ENCODE measurements at places on chromosomes 3 and 15.

- DNase-seq = peak; percentile 52
Measured at GRCh38 chr3:53219895-53220483, 35.8 kb downstream of the TKT start.

DNA sequence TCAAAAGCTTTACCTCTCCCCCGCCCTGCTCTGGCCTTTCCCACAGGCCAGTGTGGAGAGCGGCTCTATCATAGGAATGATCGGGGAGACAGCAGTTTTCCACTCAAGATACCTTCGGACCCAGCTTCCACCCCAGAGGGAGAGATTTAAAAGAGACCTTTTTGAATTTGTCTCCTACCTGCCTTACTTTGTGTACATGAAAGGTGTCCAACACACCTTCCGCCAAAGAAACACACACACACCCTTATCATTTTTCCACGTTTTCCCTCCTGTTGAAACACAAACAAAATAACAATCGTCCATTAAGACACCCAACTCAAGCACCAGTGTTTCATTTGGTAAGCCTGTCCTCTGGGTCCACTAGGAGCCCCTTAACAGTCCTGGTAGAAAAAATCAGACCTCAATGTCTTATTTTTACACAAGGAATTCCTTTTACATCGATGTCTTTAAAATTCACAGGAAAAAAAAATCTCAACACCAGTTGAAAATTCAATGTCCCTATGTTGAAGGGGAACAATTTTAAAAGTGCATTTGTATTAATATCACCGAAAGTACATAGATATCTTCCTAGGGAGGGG lies 4.0 kb downstream of the HES1 start:
- DNase-seq = no peak

DNA sequence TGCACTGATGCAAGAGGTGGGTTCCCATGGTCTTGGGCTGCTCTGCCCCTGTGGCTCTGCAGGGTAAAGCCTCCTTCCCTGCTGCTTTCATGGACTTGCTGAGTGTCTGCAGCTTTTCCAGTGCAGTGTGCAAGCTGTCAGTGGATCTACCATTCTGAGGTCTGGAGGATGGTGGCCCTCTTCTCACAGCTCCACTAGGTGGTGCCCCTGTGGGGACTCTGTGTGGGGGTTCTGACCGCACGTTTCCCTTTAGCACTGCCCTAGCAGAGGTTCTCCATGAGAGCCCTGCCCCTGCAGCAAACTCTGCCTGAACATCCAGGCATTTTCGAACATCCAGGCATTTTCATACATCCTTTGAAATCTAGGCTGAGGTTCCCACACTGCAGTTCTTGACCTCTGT lies 329.8 kb upstream of the NAALADL2 start:
- no peak for DNase-seq

DNA sequence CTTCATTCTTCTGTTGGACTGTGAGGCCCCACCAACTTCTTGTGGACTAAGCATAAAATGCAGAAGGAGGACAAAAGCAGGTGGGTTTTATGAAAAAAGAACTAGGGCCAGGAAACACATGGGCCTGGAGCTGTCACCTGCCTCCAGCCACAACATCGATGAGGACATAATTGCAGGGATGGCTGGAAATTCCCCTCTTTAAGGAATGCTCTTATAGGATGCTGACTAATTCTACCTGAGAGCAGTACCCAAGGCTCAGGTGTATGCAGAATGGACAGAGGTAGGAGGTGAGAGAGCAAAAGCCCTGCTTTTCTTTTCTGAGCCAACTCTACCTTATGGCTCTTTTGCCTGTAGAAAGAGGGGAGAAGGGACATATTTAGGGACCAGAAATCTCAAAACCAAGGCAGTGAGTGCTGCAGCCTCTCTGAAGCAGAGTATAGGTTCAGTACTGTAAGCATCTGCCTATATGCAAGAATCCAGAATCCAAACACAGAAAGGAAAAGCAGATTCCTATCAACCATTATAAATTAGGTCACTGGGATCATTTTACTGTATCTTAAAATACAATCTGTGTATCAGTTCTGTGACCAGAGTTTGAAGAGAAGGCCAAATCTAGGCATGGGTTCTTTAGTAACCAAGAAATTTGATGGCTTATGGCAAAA lies 205.3 kb upstream of the WNT5A start:
- DNase-seq = no peak

GRCh38 chr3:71244153-71244825 lies 339.2 kb downstream of the FOXP1 start:
- DNase-seq = no peak

DNA sequence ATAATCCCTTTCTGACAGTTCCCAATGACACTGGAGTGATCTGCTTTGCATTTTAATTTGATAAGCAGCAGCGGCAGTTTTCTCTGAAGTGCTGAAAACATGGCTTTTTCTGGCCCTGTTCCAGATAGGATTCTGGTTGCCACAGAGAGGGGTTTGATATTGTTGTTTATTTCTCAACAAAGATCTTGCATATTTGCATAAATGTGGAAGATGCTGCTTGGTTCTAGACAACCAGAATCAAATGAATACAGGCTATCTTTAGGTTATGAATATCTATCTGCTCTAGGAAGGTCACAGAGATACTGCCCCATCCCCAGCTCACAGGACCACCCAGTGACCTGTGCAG lies 137.1 kb downstream of the ZNF609 start:
- DNase-seq = no peak

DNA sequence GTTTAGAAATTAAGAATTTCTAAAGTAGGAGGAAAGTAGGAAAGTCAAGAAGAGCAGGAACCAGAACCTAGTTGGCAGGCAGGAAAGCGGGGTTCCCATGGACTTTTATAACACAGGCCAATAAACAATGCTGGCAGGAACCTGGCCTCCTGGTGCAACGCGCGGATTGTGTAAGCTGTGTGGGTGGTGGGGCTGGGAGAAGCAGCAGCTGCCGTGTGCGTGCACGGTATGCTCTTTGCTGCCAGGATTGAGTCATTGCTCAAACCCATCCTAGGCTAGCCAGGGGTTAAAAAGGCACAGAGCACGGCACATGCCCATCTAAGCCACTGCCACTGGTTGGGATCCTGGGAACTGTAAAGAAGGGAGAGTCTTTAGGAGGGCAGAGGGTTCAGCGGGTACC lies 209.9 kb upstream of the RGMA start:
- no peak for DNase-seq

- no peak for DNase-seq
Measured at GRCh38 chr15:43229977-43230376, 9.2 kb upstream of the EPB42 start.

DNA sequence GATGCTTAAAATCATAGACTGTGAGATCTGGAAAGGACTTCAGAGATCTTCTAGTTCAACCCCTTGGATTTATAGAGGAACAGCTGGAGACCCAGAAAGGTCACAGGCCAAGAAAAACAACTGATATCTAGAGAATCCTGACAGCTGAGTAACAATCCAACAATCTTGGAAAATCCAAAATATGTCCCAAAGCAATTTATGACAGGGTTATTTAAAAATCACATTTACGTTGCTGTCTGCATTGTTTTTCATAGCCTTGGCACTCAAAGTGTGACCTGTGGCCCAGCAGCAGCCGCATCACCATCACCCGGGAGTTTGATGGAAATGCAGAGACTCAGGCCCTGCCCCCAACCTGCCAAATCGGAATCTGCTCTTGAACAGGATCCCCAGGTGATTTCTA lies 78.8 kb downstream of the FBN1 start:
- no peak for DNase-seq

DNA sequence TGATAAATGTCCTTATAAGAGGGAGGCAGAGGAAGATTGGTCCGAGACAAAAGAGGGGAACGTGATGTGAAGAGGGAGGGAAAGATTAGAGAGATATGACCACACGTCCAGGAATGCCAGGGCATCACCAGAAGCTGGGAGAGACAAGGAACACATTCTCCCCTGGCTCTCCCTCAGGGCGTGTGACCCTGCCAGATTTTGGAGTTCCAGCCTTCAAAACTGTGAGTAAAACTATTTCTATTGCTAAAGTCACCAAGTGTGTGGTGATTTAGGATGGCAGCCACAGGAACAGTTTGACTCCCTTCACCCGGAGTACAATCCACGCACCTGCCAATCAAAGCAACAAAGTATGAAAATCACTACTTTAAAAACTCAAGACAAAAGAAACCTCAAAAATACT lies 32.1 kb upstream of the TJP1 start:
- no peak for DNase-seq

- no peak for DNase-seq
Measured at GRCh38 chr3:133856316-133856715, 39.4 kb downstream of the RAB6B start.

DNA sequence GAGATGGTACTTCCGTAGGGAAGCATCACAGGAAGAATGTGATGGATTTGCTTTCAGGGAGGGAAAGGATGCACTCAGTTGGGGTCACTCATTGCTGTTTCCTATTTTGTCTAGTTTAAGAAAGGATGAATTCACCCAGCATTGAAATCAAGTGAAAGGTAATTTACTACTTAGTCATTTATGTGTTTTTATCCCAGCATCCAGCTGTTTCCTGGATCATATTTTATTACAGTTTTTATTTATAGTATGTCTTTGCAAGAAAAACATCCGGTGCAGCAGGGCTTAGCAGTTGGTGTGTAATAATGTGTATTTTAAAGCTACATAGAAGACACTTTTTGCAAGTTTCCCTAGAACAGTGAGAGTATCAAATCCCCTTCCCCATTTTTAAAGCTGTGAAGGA lies 37.4 kb upstream of the GOLGA8B start:
- DNase-seq = no peak

GRCh38 chr3:112763258-112763657 lies 83.4 kb downstream of the CD200R1L start:
- no peak for DNase-seq

DNA sequence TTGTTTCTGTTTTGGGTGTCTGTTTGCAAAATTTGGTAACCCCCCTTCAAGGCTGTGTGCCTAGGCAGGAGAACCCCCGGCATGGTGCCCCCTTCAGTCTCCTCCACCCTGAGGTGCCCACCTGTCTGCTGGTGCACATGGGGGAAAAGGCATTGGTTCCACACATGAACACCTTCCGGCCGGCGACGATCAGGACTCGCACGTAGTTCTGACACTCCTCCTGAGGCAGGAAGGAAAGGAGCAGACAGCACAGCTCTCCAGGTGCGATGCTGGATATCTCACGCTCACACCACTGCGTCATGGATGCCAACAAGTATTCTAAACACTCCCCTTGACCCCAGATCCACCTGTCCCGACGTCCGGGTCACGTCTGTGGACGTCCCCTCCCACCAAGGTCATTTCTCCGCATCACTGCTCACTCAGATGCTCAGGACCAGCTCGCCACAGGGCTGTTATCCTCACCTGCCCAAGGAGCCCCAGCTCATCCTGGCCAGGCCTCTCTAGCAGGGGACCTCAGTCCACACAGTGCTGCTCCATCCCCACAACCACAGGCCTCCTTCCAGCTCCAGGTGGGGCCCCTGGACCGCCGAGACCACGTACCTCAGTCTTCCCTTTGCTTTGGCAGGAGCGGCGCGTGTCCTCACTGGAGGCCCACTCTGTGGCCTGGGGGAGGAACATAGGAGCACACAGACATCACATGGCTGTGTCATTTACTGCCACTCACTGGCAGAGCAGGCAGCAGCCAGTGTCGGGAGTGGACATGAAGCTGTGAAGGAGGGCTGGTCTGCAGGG lies 99.0 kb downstream of the SEMA5B start:
- no peak for DNase-seq

DNA sequence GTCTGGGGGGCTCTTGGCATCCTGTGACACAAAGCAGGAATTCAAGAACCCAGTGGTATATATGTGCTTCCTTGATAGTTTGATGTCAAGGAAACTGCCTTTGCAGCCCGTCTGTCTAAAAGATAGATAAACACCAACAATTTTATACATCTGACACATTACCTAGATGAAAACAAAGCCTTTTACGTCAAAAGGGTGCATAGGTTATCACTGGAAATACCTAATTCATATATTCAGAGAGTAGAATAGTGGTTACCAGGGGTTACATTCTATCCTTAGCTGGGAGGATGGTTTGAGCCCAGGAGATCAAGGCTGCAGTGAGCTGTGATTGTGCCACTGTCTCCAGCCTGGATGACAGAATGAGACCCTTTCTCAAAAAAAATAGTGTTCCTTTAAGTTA lies 356.9 kb upstream of the RASGRP1 start:
- no peak for DNase-seq

- no peak for DNase-seq
Measured at GRCh38 chr3:141529256-141529655, 42.4 kb downstream of the RASA2 start.

DNA sequence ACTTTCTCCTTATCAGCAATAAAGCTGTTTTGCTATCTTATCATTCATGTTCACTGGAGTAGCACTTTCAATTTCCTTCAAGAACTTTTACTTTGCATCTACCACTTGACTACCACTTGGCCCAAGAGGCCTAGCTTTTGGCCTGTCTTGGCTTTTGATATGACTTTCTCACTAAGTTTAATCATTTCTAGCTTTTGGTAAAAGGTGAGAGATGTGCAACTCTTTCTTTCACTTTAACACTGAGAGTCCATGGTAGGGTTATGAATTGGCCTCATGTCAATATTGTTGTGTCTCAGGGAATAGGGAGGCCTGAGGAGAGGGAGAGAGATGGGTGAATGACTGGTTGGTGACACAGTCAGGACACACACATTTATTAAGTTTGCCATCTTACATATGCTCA lies 31.0 kb upstream of the FAM3D start:
- DNase-seq = no peak

DNA sequence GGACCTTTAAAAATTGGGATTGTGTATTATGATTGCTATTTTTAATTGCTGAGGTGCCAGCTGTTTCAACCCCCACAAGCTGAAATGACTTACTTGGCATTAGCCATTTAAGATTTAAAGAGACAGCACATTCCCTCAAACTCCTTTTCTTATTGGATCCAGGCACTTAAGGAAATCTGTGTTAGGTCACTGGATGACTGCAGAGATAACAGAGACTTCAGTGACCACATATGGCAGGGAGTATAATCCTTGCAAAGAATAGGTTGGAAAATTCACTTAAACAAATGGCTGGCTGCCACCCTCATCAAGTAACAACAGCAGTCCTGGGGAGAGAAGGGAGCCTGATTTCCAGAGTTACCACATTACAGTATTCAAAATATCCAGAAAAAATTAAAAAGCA lies 66.6 kb downstream of the SLMAP start:
- no peak for DNase-seq

Measured in activated CD4-positive, alpha-beta T cell treated with anti-CD3 and anti-CD28 coated beads, Interleukin-2, amount 50 U/mL, for 24 hours (primary cell).